ENCODE measurements at places on chromosomes 6 and 20.

DNA sequence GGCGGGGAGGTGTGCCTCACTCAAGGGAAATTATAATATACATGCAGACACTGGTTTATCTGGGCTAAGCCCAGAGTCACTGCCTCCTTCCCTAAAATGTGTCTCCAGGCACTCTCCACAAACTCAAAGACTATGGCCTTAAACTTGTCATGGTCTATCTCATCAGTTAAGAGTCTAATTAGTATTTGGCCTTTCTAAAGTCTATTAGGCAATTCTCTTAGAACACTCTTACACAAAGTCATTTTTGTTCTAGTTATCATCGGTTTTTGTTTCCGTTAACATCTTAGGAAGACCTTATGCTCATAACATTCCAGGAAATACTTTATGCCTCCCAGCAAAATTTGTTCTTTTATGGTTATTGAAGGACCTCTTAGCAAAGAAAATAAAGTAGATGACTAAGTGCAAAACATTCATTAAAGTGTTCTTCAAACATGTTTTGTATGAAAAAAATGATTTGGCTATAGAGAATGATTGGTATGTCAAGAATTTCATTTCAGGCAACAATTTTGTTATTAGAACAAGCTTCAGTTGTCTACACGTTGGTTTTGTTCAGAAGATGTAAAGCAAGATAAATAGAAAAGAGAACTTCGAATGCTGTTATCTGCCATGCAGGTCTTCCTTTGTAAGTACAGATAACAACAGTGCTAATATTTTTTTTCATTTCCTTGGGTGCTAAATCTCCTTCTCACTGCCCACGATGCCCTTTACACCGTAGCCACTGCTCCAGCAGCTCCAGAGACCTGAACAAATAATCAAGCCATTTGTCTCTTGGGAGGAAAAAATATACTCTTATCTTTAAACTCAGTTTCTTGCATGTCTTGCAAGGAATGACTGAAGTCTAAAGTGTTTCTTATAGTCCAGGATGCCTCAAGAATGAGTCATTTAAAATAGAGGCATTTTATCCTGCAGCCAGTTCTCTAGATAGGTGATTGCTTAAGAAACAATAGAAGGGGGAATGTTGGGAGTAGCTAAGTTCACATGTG is 170.4 kb downstream of the HTR1B start:
- no peak for DNase-seq

DNA sequence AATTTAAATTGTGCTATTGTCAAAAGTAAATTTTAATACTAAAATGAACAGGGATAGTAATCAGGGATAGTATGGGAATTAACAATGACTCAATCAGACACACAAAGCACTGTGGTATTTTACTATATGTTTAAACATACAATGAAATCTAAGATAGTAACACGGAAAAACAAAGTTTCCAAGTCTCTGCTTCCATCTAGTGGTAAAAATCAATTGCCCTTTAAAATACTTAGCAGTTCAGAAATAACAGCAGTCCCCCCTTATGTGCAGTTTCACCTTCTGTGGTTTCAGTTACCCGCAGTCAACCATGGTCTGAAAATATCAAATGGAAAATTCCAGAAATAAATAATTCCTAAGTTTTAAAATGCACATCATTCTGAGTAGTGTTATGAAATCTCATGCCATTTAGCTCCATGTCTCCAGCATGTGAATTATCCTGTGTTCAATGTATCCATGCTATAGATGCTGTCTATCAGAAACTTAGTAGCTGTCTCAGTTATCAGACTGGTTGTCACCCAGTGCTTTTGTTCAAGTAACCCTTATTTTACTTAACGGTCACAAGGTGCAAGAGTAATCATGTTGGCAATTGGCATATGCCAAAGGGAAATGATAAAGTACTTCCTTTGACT is 58.5 kb downstream of the AHI1 start:
- DNase-seq, result no peak

DNA sequence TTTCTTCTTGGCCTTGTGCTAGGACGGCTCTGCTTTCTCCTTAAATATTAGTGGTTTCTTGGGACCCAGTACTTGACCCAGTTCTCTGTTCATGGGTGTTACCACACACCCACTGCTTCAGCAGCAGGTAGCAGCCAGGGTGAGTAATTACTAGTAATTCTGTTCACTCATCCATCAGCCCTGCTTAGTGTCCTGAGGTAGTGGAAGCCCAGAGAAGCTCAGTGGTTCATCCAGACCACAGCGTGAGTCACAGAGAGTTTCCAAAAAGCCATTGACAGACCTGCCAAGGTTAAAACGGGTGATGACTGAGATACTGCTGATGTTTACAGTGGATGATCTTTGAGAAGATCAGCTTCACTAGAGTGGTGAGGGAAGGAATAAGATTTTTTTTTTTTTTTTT is 51.7 kb upstream of the HINT3 start:
- peak; percentile 30 for DNase-seq

- no peak for DNase-seq
Measured at GRCh38 chr6:154353626-154354025, 3.0 kb downstream of the IPCEF1 start.
